Gastrocnemius medialis (tissue), 4 donors: ENCODE measurements at places on chromosomes 11 and 22. TPM values are rescaled to one million over a fixed set of nuclear protein-coding genes. Genes with fewer than 3 reads are reported as not detected.

Gene OR4A16
- total RNA-seq: not detected

Gene BLID
- 0.66 TPM for total RNA-seq

DNA sequence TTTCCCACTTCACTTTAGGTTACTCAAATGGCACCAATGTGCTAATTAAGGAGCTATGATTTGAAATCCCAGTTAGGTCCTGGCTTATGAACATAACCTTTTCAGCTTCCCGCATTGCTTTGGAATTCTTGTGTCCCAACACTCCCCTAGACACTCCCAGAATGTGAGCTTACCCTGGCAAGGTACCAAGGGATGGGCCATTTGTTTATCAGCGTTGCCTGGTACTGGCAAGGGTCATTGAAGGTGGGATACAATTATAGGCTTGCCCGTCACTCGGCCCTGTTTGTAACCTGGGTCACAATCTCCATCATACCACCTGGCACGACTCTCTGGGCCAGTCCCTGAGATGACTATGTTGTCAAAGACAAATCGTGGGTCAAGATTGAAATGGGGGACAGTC lies 5.4 kb downstream of the CSRP3 start:
- peak; percentile 71 for DNase-seq

GRCh38 chr11:79220171-79220570 lies 220.7 kb downstream of the TENM4 start:
- DNase-seq: no peak

DNA sequence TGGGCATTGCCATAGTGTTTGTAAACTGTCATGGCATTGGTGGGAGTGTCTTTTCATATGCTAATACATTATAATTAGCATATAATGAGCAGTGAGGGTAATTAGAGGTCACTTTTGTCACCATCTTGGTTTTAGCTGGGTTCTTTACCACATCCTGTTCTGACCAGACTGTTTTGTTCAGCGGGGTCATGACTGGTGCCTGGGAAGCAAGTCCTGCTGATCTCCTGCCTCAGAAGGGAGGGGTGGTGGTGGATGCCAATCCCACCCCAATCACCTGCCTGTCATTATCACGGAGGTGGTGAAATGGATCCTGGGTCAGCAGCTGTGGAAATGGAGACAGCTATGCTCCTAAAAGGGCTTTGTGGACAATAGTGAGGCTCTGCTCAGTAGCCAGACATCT lies 31.2 kb downstream of the IL18 start:
- DNase-seq: no peak

Gene POU2F3
- not detected for total RNA-seq
